ENCODE measurements at places on chromosomes 4 and X. TPM values are rescaled to one million over a fixed set of nuclear protein-coding genes. Genes with fewer than 3 reads are reported as not detected.

DNA sequence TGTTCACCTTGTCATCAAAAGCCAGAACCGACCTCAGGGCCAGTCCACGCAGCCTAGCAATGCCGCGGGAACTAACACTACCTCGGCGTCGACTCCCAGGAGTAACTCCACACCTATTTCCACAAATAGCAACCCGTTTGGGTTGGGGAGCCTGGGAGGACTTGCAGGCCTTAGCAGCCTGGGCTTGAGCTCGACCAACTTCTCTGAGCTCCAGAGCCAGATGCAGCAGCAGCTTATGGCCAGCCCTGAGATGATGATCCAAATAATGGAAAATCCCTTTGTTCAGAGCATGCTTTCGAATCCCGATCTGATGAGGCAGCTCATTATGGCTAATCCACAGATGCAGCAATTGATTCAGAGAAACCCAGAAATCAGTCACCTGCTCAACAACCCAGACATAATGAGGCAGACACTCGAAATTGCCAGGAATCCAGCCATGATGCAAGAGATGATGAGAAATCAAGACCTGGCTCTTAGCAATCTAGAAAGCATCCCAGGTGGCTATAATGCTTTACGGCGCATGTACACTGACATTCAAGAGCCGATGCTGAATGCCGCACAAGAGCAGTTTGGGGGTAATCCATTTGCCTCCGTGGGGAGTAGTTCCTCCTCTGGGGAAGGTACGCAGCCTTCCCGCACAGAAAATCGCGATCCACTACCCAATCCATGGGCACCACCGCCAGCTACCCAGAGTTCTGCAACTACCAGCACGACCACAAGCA lies 898 bp downstream of the UBQLN2 start:
- no peak for DNase-seq

DNA sequence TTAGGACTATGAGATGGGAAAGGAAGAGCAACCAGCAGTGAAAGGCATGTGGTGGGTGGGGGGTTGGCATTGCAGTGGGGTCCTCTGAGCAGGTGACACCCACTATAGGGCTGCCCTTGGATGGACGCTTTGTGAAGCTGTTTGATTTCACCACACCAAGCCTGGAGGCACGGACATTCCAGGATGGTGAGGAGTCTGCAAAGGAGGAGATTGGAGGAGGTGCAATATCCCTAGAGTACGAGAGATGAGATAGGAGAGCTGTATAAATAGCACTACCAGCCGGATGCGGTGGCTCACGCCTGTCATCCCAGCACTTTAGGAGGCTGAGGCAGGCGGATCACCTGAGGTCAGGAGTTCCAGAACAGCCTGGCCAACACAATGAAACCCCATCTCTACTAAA lies 42.3 kb downstream of the SHOX start:
- DNase-seq: no peak

- DNase-seq: no peak
Observed at GRCh38 chr4:96787766-96788165, 947.9 kb downstream of the PDHA2 start.

Gene UBA1
- 193 TPM for total RNA-seq
